ENCODE measurements at places on chromosomes 4 and X.

GRCh38 chr4:66123831-66124413 lies 453.6 kb upstream of the EPHA5 start:
- no peak for DNase-seq

DNA sequence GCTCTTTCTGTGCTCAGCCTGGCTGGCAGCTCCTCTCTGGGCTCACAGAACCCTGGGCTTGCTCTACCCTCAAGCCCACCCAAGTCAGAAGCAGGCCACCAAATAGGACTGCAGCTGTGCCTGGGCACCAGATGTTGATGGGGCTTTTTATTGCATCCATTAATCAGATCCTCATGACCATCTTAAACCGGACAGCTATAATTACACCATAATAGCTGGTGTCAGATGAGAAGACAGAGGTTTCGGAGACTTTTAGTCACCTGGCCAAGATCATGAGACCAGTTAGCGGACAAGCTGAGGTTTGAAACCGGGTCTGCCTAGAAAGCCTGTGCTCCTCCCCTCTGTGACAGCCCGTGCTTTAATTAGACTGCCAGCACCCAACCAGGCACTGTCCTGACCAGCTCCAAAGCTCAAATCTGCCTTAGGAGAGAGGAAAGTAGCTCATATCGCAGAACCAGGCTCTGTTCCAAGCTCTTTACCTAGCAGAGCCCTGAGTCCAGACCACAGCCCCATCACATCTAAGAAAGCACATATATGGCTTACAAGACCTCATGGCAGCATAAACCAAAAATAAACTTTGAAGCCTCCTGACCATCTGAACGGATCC lies 88.9 kb downstream of the JAKMIP1 start:
- DNase-seq = no peak

DNA sequence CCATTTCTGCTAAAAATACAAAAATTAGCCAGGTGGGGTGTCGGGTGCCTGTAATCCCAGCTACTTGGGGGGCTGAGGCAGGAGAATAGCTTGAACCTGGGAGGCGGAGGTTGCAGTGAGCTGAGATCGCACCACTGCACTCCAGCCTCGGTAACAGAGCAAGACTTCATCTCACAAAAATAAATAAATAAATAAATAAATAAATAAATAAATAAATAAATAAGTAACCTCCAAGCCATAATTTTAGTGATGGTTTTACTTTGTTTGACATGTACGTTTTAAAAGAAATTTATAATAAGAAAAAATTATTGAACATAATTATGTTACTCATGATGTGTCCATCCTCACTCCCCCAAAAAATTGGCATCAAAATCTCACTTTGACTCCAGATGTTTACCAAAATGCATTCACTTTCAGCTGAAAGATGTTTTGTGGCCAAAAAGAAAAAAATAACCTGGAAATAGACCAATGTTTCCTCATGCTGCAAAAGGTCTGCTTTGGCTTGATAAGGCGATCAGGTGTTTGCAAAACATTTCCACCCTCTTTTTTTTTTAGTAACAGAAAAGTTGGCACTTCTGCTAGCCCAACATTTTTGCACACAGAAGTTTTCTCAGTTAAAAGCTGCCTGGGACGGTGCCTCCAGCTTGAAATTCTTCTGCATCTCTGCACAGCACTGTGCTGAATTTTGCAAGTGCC lies 42.2 kb upstream of the DHRSX start:
- no peak for DNase-seq

DNA sequence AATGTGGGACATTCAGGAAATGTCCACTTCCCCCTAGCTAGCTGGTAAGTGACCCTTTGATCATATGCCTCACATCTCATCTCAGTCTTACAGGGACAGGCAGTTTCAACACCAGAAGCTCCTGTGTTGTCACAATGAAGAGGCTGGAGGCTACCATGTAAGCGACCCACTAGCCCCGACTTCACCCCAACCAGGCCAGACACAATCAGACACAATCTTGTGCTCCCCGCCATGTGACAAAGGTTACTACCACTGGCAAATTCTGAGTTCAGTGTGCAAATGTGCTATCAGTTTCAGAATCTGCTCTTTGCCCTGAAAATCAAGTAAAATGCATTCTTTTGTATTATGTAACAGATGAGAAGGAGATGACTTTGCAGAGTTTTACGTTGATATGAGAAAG lies 56.9 kb upstream of the STS start:
- DNase-seq = no peak

- DNase-seq = no peak
Observed at GRCh38 chrX:85503258-85504158, 124.0 kb upstream of the POF1B start.

DNA sequence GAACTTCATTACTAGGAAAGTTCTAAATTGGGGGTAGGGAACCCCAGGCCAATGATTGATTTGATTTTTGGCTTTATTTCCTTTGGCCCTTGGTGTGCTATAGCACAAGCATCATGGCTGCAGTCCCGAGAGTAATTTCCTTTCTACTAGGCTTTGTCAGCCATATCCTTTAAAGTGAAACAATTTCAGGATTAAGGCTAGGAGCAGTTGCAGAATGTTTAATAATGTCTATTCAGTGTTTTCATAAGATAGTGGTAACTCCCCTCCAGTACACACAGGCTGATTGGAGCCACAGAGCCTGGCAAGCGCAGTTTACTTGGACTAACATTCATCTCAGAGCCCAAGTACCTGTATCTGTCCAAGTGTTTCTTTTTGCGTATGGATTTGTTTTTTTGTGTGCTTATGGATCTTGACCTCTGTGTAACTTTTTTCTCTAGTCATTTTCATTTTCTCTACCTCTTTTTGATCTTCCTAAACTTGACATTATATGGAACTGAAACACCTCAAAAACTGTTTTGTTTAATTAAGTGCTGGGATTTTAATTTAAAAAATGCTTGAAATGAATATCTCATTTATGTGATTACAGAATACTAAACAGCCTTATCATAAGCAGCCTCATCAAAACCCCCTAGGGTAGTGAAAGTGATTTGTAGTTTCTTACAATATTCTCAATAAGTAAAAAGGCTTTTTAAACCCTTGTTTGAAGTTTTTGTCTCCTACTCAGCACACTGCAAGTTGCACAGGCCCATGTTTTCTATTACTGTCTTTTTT lies 7.5 kb downstream of the STIM2 start:
- DNase-seq = no peak

DNA sequence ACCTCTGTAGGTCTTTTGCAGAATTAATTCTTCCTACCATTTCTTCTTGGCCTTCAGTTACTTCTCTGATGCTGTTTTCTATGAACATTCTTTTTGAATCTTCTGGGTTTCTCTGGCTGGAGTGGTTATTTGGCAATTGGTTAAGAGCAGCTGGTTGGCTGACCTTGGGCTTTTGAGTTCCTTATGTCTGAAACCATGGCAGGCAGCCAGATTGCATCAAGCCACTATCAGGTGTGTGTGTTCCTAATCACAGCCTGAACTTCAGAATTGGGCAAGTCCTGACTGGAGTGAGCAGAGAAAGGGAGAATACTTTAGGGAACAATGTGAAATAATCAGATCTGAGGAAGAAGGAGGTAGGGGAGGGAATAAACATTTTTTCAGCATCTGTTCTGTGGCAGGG lies 90.2 kb downstream of the ARHGAP10 start:
- DNase-seq = no peak

DNA sequence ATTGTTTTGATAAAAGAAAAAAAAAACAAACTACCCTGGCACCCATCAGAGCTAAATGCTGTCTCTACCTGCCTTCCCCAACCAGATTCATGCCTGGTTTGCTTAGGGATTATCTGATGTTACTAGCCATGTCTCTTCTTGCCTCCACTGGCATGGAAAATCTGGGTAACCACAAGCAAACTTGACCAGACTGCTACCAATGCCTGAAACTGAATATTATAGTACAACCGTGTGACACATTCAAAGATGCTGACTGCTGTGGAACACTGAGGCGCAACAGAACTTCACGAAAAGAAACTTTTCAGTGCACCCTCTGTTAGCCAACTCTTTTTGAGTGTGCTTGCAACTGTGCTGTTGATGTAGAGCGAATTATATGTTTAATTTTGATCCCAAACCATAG lies 228.1 kb downstream of the CBR4 start:
- DNase-seq = no peak

- no peak for DNase-seq
Observed at GRCh38 chr4:113209153-113209552, 159.7 kb downstream of the ANK2 start.

- no peak for DNase-seq
Observed at GRCh38 chrX:30224536-30224935, 5.9 kb upstream of the MAGEB3 start.

GRCh38 chrX:79412166-79412565 lies 45.0 kb upstream of the ITM2A start:
- DNase-seq = no peak

DNA sequence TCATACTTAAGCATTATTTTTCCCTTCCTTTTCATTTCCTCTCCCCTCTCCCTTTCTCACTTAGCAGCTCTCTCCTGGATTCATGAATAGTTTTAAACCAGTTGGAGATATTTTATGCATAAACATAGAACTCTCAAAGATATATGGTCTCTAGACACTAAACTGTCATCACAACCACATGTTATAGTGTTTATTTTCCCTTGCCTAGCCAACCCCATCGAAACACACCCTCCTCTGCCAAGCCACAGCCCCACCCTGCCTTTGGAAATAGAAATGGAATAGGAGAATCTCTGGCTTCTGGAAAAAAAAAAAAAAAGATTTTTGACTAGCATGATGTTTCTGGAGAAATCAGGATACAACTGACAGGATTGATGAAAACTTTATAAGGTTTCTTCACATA lies 64.8 kb upstream of the RBPJ start:
- no peak for DNase-seq

- DNase-seq = no peak
Observed at GRCh38 chrX:87518504-87518903, 902 bp downstream of the KLHL4 start.

DNA sequence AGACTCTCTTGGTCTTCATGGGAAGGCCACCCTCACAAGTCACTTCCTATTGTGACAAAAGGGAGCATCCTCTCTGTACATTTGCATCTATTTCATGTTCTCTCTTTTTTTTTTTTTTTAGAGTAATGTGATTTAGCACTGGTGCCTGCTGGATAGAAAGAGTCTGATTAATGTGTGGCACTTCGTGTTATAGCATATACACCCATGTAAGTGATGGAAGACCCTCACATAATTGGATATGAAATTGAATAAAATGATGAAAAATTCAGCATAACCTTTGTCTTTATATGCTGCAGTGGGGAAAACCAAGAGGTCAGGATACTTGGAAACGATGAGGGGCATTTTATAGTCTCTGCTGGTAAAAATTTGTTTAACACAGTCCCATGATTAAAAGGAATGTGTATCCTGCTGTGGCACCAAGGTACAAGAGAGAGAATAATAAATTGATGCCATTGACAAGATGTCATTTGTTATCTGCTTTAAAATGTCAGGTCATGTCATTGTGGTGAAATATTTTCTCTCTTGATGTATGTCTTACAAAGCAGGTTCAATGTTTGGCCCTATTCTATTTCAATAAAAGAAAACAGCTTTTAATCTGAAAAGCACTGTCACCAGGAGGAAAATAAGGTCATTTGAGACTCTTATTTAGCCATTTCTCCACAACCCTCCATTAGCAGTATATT lies 1115.4 kb downstream of the STPG2 start:
- DNase-seq = no peak

DNA sequence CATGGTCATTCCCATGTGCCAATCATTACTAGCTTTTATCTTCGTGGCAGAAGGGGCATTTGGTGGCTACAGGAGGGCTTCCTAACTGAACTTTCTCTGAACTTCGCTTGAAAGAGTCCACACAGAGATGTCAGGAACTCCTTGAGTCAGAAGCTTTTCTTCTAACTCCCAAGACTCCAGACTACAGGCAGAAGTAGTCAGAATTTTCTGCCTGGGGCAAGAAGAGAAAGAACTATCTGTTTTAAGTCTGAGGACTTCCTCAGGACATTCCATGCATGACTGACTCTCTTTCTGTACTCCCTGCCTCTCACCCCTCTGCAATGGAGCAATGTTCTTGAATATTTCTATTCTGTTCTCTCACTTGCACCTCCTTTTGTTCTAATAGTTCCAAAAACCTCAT lies 170.5 kb upstream of the TBC1D9 start:
- no peak for DNase-seq

Data from T-helper 17 cell (primary cell).